ENCODE measurements at places on chromosomes 16 and 17.

DNA sequence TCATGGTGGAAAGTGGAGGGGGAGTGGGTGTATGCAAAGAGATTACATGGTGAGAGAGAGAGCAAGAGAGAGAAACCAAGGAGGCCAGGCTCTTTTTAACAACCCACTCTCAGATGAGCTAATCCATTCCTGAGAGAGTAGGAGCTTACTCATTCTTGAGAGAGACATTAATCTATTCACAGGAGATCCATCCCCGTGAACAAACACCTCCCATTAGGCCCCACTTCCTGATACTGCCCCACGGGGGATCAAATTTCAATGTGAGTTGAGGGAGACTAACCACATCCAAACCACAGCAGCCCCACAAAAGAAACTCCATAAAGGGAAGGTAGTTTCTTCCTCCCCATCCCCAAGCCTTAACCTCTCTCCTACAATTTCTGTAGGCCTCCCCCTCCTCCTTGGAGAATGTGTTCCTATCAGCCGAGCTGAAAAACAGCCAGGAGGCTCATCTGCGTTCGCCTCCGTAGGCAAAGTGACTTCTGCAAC, 450.0 kb downstream of the NPIPA7 start:
- H3K27ac ChIP-seq = no peak overlapping the region
- no peak for DNase-seq
- H3K36me3 ChIP-seq = no peaks in the 10 kb centered on the region
- H3K27me3 ChIP-seq = no peaks in the 10 kb centered on the region

- H3K36me3 ChIP-seq = no peaks in the 10 kb centered on the region
- H3K27me3 ChIP-seq = no peaks in the 10 kb centered on the region
- no peak for DNase-seq
- H3K4me1 ChIP-seq = no peaks in the 10 kb centered on the region
- no peak overlapping the region for H3K4me3 ChIP-seq
- H3K27ac ChIP-seq = no peak overlapping the region
Observed at GRCh38 chr16:22098405-22099255, 6.3 kb downstream of the VWA3A start.

DNA sequence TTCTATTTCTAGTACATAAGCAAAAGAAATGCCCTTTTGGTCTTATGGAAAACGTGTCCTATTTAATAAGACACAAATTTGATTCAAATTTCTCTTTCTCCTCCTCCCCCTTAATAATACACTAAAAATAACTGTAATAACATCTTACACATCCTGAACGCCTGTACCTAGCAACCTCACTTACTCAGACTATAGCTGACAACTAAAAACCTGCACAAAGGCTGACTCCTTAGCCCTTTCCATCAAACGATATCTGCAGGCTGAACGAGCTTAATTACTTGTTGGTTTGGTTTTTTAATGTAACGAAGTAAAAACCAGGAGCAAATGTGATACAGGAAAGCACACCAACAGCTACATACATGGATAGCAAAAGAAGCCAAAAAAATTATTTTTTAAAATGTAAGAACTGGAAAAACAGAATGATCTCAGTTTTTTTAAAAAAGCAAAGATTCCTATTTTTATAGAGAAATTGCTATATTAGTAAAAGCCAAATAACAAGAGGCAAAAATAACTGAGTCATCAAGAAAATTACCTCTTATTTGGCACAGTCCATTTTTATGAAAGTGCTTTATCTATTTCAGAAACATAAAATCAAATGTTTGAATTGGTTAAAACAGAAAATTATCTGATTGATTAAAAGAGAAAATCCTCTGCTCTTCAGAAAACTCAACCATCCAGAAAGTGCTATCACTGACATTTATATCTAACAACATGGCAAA, 23.5 kb downstream of the ADCY9 start:
- H3K27ac ChIP-seq = no peak overlapping the region
- no peaks in the 10 kb centered on the region for H3K36me3 ChIP-seq
- H3K4me3 ChIP-seq = no peak overlapping the region

GRCh38 chr16:55292491-55292890, 31.5 kb upstream of the IRX6 start:
- H3K4me3 ChIP-seq = no peak overlapping the region
- no peaks in the 10 kb centered on the region for H3K36me3 ChIP-seq
- H3K4me1 ChIP-seq = no peaks in the 10 kb centered on the region
- DNase-seq = no peak
- no peak overlapping the region for H3K27ac ChIP-seq

- H3K4me3 ChIP-seq = peak overlapping the region; percentile 73
- H3K4me1 ChIP-seq = peaks cover 14% of the 10 kb centered on the region
- H3K36me3 ChIP-seq = no peaks in the 10 kb centered on the region
Observed at GRCh38 chr17:39617446-39618245, 9.1 kb upstream of the PPP1R1B start.

DNA sequence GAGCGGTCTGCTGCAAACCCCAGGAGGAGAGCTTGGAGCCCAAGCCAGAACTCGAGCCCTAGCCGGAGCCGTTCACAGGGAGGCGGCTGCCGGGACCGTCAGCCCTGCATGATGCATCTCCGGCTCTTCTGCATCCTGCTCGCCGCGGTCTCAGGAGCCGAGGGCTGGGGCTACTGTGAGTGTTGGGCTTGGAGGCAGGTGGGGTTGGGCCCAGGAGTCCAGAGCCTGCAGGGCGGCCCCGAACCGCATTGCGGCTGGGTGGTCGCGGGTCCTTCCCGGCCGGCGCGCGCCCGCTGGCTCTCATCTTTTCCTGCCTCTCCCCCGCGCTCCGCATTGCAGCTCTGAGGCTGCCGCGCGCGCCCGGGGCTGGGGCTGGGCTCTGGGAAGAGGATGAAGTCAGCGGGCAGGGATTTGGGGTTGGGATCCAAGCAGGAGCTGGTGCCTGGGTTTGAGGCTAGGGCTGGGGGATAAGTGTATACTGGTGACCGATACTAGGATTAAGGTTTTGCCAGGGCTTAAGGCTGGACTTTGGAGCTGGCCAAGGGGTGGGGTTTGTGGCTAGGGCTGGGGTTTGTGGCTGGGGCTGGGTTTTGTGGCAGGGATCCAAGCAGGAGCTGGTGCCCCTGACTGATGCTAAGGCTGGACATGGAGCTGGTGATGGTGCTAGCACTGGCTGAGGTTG, 532 bp downstream of the CNTNAP1 start:
- H3K4me1 ChIP-seq = peaks cover 60% of the 10 kb centered on the region
- H3K36me3 ChIP-seq = no peaks in the 10 kb centered on the region
- peak overlapping the region; percentile 42 for H3K4me3 ChIP-seq
- no peak for DNase-seq
- no peaks in the 10 kb centered on the region for H3K27me3 ChIP-seq

DNA sequence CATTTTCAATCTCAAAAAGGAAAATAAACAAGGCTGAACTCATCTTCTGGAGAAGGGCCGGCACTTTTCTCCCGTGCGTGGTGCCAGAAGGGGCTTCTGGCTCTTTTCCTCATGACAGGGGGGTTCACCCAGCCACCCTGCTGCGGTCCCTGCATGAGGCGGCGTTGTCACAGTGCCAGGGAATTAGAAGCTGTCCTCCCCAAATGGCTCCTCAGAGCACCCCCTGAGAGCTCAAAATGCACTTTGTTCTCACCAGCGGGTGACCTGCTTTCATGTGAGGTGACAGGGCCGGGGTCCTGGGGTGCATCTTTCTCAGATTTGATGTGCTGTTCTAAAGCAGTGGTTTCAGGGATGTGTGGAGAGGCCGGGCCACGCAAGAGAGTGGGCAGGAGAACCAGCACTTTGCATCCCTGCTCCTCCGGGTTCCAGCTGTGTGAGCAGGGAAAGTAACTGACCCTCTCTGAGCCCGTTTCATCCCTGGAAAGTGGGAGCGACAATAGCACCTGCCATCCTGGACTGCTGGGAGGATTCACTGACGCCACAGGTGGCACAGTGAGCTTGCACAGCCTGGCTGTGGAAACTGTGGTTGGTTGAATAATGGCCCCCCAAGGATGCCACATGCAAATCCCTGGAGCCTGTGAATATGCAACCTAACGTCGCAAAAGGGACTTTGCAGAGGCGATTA, 94.0 kb downstream of the FOXL1 start:
- H3K27ac ChIP-seq = no peak overlapping the region
- H3K36me3 ChIP-seq = no peaks in the 10 kb centered on the region
- no peak for DNase-seq
- no peak overlapping the region for H3K4me3 ChIP-seq

- H3K36me3 ChIP-seq = no peaks in the 10 kb centered on the region
- no peak overlapping the region for H3K27ac ChIP-seq
- H3K4me1 ChIP-seq = no peaks in the 10 kb centered on the region
- DNase-seq = no peak
Observed at GRCh38 chr17:48503747-48504146, 27.1 kb downstream of the HOXB1 start.

GRCh38 chr17:8345052-8345690, 5.5 kb downstream of the ODF4 start:
- H3K4me3 ChIP-seq = no peak overlapping the region
- H3K4me1 ChIP-seq = peaks cover 6% of the 10 kb centered on the region
- H3K36me3 ChIP-seq = no peaks in the 10 kb centered on the region
- H3K27ac ChIP-seq = no peak overlapping the region

GRCh38 chr16:2489581-2489980, 14.7 kb downstream of the TBC1D24 start:
- DNase-seq = no peak
- no peak overlapping the region for H3K27ac ChIP-seq
- no peaks in the 10 kb centered on the region for H3K27me3 ChIP-seq
- peaks cover 4% of the 10 kb centered on the region for H3K4me1 ChIP-seq
- H3K36me3 ChIP-seq = no peaks in the 10 kb centered on the region
- no peak overlapping the region for H3K4me3 ChIP-seq

DNA sequence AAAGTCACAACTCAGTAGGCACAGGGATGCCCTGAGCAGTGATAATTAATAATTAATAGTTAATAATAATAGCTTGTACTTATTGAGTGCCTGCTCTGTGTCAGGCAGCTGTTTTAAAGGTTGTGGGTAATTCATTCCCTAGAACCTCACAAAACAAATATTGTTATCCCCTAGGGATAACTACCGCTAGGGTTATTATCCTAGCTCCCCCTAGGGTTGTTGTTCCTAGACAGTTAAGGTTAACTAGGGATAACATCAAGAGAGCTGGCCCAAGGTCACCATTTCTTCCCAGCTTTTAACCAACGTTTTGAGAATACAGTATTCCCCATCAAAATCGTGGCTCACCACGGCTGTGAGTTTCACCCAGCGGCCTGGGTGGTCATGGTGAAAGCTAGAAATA, 180.1 kb downstream of the PRKCB start:
- H3K27me3 ChIP-seq = no peaks in the 10 kb centered on the region
- H3K4me1 ChIP-seq = no peaks in the 10 kb centered on the region
- H3K36me3 ChIP-seq = no peaks in the 10 kb centered on the region
- H3K27ac ChIP-seq = no peak overlapping the region
- no peak for DNase-seq

- H3K36me3 ChIP-seq = no peaks in the 10 kb centered on the region
- DNase-seq = no peak
- H3K4me3 ChIP-seq = peak overlapping the region; percentile 95
- peak overlapping the region; percentile 92 for H3K27ac ChIP-seq
Observed at GRCh38 chr17:68205251-68205807, 42.5 kb upstream of the AMZ2 start.

GRCh38 chr17:72361892-72362291, 241.1 kb downstream of the SOX9 start:
- H3K36me3 ChIP-seq = no peaks in the 10 kb centered on the region
- no peaks in the 10 kb centered on the region for H3K4me1 ChIP-seq
- no peak overlapping the region for H3K4me3 ChIP-seq
- H3K27ac ChIP-seq = no peak overlapping the region
- no peak for DNase-seq
- no peaks in the 10 kb centered on the region for H3K27me3 ChIP-seq

DNA sequence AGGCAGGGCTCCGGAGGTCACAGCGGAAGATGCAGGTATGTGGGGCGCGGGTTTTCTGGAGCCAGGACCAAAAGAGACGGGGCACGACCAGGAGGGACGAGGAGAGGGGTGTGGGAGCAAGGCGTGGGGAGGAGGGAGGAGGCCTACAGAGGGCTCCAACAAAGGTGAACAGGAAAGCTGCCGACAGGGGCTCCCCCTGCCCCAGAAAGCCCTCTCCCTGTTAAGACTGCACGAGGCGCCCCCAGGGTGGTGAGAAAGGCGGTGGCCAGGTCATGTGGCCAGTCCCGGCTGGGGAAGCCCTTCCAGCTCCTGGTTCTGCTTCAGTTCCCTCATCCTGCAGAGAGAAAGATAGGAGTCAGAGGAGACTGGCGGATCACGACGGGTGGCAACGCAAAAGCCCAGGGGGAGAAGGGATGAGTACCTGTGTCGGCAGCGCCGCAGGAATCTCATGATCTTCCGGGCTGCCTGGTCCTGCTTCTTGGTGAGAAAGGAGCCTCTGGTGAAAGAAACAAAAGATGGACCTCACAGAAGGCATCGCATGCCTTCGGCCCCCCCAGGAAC, 949 bp upstream of the SPAG7 start:
- peak overlapping the region; percentile 96 for H3K27ac ChIP-seq
- H3K4me3 ChIP-seq = peak overlapping the region; percentile 68
- H3K36me3 ChIP-seq = no peaks in the 10 kb centered on the region
- peaks cover 44% of the 10 kb centered on the region for H3K4me1 ChIP-seq
- no peaks in the 10 kb centered on the region for H3K27me3 ChIP-seq
- no peak for DNase-seq

- no peak for DNase-seq
- no peak overlapping the region for H3K27ac ChIP-seq
- H3K36me3 ChIP-seq = no peaks in the 10 kb centered on the region
- H3K4me3 ChIP-seq = no peak overlapping the region
- H3K27me3 ChIP-seq = no peaks in the 10 kb centered on the region
- H3K4me1 ChIP-seq = peaks cover 13% of the 10 kb centered on the region
Observed at GRCh38 chr17:48970865-48971687, 2.7 kb upstream of the GIP start.

GRCh38 chr16:84931506-84931905, 79.8 kb downstream of the ZDHHC7 start:
- no peak overlapping the region for H3K4me3 ChIP-seq
- peaks cover 54% of the 10 kb centered on the region for H3K4me1 ChIP-seq
- H3K27me3 ChIP-seq = no peaks in the 10 kb centered on the region
- DNase-seq = no peak
- H3K27ac ChIP-seq = peak overlapping the region; percentile 81
- no peaks in the 10 kb centered on the region for H3K36me3 ChIP-seq

DNA sequence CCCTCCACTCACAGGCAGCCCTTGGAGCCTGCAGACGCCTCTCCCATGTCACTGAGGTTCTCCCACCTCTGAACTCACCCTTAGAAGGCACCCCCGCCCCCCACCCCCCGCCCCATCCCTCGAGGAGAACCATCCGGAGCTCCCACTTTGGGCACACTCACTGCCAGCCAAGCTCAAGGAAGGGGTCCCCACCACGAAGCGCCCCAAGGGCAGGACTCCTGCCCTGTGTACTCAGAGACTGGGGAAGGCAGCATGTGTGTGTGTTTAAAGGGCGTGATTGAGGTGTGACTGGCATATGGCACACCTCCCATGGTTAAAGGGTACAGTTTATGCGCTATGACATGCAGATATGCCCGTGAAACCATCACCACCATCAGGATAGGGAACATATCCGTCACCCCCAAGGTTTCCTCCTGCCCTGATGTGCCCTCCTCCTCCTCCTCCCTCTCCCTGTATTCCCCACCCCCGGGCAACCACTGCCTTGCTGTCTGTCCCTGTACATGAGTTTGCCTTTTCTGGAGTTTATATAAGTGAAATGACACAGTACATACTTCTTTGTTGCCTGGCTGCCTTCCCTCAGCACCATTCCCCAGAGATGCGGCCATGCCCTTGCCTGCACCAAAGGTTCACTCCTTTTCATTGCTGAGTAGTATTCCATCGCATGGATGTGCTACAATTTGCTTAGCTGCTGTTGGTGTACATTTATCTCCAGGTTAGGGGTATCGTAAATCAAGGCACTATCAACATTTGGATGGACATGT, 14.0 kb upstream of the RBFOX3 start:
- no peak overlapping the region for H3K4me3 ChIP-seq
- DNase-seq = peak; percentile 56
- H3K27me3 ChIP-seq = no peaks in the 10 kb centered on the region
- H3K27ac ChIP-seq = no peak overlapping the region
- no peaks in the 10 kb centered on the region for H3K36me3 ChIP-seq

All from vagina (tissue), 2 donors.